Thoracic aorta (tissue), 2 donors: ENCODE measurements at places on chromosomes 6 and 20.

DNA sequence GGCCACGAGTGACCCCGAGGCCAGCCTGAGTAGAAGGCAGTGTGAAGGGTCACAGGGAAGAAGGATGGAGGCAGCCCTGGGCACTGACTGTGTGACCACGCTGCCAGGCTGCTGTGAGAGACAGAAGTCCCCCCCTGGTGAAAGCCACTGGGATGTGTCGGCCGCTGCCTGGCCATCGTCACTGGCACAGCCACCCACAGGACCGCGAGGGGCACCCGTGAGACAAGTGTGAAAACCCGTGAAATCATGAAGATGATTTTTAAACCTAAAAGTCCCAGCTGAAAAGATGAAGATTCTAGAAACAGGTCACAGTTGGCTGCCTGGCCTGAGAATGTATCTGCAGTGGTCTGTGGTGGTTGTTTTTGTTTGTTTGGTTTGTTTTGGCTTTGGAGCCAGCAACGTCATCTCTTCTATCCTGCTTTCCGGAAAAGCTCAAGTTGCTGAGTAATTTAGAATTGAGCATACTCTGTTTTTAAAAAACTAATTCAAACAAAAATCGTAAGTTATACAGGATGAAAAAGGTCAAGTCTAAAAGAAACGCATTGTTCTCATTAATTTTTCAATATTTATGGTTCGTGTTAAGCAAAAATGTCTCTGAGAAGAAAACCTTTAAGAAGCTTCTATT lies 94.7 kb downstream of the HUS1B start:
- no peak for DNase-seq
- no peaks in the 10 kb centered on the region for H3K27me3 ChIP-seq
- H3K27ac ChIP-seq, result no peak overlapping the region
- H3K4me1 ChIP-seq, result no peaks in the 10 kb centered on the region
- no peak overlapping the region for H3K4me3 ChIP-seq

DNA sequence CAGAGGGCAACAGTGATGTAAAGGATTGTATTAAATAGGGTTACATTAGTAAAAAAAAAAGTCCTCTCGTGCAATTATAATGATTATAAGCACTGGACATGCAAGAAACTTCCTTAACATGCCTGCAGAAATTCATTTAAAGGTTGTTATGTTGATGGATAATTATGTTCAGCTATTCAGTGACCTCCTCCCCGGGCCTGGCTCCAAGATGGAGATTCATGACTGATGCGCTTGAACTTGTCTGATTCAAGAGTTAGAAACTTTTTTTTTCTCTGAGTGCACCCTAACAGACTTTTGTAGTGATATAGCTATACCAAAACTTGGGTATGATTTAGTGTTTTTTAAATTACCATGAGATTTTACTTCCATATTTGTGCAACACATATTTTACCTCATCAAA lies 1170.0 kb upstream of the CITED2 start:
- peaks cover 7% of the 10 kb centered on the region for H3K4me1 ChIP-seq
- no peaks in the 10 kb centered on the region for H3K27me3 ChIP-seq
- DNase-seq, result no peak
- no peak overlapping the region for H3K27ac ChIP-seq
- H3K36me3 ChIP-seq, result no peaks in the 10 kb centered on the region

- peaks cover 29% of the 10 kb centered on the region for H3K36me3 ChIP-seq
- no peak for DNase-seq
- no peak overlapping the region for H3K4me3 ChIP-seq
Observed at GRCh38 chr20:25453035-25453810, 45.8 kb downstream of the GINS1 start.

DNA sequence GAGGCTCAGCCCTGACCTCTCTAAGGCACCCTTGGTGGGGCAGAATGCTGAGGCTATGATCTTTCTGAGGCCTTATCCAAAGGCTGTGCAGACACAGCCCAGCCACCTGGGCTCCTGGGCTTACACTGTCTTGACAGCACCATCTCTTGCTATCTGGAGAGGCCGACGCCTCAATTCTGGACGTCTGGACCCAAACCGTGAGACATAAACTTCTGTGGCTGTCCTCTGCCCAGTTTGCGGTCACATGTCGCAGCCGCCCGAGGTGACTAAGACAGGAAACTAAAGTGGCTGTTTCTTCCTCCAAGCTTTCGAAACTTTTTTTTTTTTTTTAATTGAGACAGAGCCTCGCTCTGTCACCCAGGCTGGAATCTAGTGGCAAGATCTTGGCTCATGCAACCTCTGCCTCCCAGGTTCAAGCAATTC lies 49.3 kb downstream of the PRR18 start:
- peak overlapping the region; percentile 44 for H3K27ac ChIP-seq
- DNase-seq, result no peak
- peaks cover 5% of the 10 kb centered on the region for H3K4me1 ChIP-seq
- H3K4me3 ChIP-seq, result no peak overlapping the region

DNA sequence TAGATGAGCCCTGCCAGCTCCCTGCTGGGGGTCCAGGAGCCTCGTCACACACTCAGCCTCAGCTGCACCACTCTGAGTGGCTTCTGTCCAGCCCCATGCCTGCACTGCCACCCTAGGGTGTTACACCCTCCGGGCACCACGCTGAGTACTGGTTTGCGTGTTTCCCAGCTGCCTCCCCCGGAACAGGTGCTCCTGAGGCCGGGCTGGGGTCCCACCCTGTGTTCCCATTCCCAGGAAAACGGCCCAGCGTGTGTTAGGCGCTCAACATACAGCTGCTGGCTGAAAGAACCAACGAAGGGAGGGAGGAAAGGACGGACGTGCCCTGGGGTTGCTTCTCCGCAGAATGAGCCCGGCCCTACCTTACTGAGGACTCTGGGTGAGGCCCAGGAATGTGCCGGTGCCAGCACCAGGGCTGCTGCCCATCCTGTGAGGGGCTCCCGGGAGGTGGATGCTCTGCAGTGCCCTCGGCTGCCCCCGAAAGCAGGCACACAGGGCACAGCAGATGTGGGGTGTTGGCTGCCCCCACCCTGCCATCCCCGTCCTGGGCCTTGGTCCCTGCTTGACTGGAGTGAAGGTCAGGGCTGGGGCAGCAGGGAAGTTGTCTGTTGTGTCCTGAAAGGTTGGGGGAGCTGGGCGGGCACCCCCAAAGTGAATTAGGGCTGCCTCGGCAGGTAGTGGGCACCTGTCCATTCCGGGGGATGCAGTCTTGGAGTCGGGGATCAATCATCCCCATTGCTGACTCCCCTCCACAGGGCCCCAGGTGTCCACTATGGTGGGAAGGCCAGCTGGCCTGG lies 16.3 kb downstream of the LAMA5 start:
- peaks cover 38% of the 10 kb centered on the region for H3K4me1 ChIP-seq
- DNase-seq, result no peak
- peaks cover 43% of the 10 kb centered on the region for H3K36me3 ChIP-seq
- no peak overlapping the region for H3K4me3 ChIP-seq

GRCh38 chr6:166487148-166487547 lies 99.3 kb downstream of the RAMACL start:
- no peak overlapping the region for H3K4me3 ChIP-seq
- no peak overlapping the region for H3K27ac ChIP-seq
- peaks cover 3% of the 10 kb centered on the region for H3K4me1 ChIP-seq
- H3K36me3 ChIP-seq, result no peaks in the 10 kb centered on the region
- DNase-seq, result no peak
- H3K27me3 ChIP-seq, result no peaks in the 10 kb centered on the region

- no peaks in the 10 kb centered on the region for H3K27me3 ChIP-seq
- no peak for DNase-seq
- no peaks in the 10 kb centered on the region for H3K4me1 ChIP-seq
- H3K27ac ChIP-seq, result no peak overlapping the region
- no peak overlapping the region for H3K4me3 ChIP-seq
Observed at GRCh38 chr6:90480666-90481065, 106.2 kb downstream of the MAP3K7 start.

DNA sequence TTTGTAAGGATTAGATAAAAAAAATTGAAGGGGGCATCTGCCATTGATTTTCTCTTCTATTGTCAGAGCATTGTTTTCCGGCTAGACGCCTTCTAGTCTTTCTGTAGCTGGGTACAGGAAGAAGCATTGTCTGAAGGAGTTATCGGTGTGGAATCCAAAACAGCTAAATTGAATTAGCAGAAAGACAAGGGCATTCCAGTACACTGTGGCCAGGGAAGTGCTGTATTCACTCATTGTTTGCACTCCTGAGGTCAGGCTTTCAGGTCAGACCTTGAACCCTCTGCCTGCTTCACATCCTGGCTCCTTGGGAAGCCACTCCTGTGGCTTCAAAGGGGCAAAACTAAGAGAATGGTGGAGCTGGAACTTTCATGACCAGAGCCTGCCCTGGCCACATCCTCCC lies 81.1 kb upstream of the SNAP25 start:
- no peak overlapping the region for H3K4me3 ChIP-seq
- H3K27ac ChIP-seq, result no peak overlapping the region
- H3K4me1 ChIP-seq, result no peaks in the 10 kb centered on the region
- no peak for DNase-seq

DNA sequence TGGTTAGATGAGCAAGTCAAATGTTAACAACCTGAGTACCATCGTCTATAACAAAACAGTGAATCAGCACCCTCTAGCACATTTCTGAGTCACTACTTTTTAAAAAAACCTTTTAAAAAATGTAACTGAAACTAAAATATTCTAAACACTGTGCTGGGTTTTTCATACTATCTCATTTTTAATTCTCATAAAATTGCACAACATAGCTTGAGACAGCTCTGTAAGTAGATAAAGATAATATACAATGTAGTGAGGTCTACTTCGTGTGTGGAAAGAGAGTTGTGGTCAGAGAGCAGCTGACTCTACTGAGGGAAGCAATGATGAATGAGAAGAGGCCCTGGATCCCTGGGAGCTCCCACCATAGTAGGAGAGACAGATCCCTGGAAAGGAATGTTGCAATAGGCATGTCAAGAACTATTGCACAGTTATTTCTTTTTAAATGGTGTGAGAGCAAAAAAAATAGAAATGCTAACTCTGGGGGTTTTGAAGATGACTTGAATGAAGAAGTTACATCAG lies 13.6 kb upstream of the CALHM6 start:
- H3K36me3 ChIP-seq, result no peaks in the 10 kb centered on the region
- H3K27ac ChIP-seq, result peak overlapping the region; percentile 29
- no peaks in the 10 kb centered on the region for H3K27me3 ChIP-seq
- no peak for DNase-seq
- peaks cover 18% of the 10 kb centered on the region for H3K4me1 ChIP-seq

- no peak overlapping the region for H3K27ac ChIP-seq
- no peaks in the 10 kb centered on the region for H3K27me3 ChIP-seq
- no peaks in the 10 kb centered on the region for H3K4me1 ChIP-seq
- no peak for DNase-seq
- H3K36me3 ChIP-seq, result peaks cover 13% of the 10 kb centered on the region
Observed at GRCh38 chr6:36615018-36615761, 21.0 kb downstream of the SRSF3 start.

- no peak for DNase-seq
- no peaks in the 10 kb centered on the region for H3K36me3 ChIP-seq
- H3K4me3 ChIP-seq, result no peak overlapping the region
- H3K27ac ChIP-seq, result no peak overlapping the region
- no peaks in the 10 kb centered on the region for H3K4me1 ChIP-seq
- no peaks in the 10 kb centered on the region for H3K27me3 ChIP-seq
Observed at GRCh38 chr6:133114973-133115372, 126.2 kb upstream of the EYA4 start.

GRCh38 chr6:141203902-141204575 lies 928.7 kb upstream of the GJE1 start:
- H3K4me1 ChIP-seq, result peaks cover 4% of the 10 kb centered on the region
- no peak overlapping the region for H3K4me3 ChIP-seq
- no peaks in the 10 kb centered on the region for H3K27me3 ChIP-seq
- H3K27ac ChIP-seq, result no peak overlapping the region

GRCh38 chr6:72741083-72741482 lies 119.2 kb downstream of the KCNQ5 start:
- H3K4me3 ChIP-seq, result no peak overlapping the region
- H3K27me3 ChIP-seq, result no peaks in the 10 kb centered on the region
- DNase-seq, result no peak
- peaks cover 19% of the 10 kb centered on the region for H3K4me1 ChIP-seq

DNA sequence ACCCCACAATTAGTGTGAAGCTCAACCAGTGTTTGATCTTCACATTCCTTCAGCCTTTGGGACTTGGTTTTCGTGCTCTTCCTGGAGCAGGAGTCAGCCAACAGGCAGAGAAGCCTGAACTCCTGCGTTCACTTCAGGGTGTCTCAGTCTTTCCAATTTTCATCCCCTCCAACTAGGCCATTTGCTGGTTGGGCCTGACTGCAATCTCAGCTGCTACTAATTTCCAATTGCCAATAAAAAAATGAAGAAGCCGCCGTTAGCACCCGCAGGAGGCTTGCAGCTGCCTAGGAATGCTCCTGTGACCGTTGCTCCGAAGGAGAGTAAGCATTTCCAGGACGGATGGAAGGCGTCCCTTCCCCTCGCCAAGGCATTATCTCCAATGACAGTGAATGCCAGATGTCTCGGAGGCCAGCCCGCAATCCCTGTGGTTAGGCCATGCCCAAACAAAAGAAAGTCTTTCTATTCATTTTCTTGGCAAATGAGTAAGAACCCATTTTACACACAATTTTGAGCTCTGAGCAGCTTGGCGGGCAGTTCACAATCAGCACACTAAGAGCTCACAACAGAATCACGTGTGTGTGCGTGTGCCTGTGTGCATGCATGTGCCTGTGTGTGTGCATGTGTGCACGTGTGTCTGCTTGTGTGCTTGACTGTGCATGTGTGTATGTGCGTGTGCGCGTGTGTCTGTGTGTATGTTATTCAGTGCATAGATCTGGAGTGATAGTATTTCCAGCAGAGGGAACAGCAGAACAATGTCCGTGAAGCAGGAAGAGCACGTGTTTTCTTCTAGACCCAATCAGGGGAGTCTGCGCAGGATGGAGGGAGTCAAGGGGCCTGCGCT lies 301.2 kb downstream of the SMOC2 start:
- H3K36me3 ChIP-seq, result no peaks in the 10 kb centered on the region
- no peaks in the 10 kb centered on the region for H3K27me3 ChIP-seq
- no peak overlapping the region for H3K4me3 ChIP-seq
- DNase-seq, result no peak
- H3K4me1 ChIP-seq, result peaks cover 13% of the 10 kb centered on the region
- H3K27ac ChIP-seq, result no peak overlapping the region

- no peak overlapping the region for H3K27ac ChIP-seq
- no peaks in the 10 kb centered on the region for H3K27me3 ChIP-seq
- peaks cover 6% of the 10 kb centered on the region for H3K4me1 ChIP-seq
- no peak for DNase-seq
Observed at GRCh38 chr6:193773-194310, 98.4 kb upstream of the DUSP22 start.
